Muscle of leg (tissue), 16 donors: ENCODE measurements at places on chromosomes 2 and 18. TPM values are rescaled to one million over a fixed set of nuclear protein-coding genes. Genes with fewer than 3 reads are reported as not detected.

IFIH1 gene
- polyA plus RNA-seq, result 2.7 TPM

VPS54 gene
- 26.7 TPM for polyA plus RNA-seq

TEX44 gene
- polyA plus RNA-seq, result not detected

PLGLB2 gene
- 2.8 TPM for polyA plus RNA-seq

TMEM163 gene
- 2.2 TPM for polyA plus RNA-seq

GRCh38 chr2:95298486-95299111 lies 1.5 kb downstream of the KCNIP3 start:
- no peak for DNase-seq

GRCh38 chr2:47721296-47721695 lies 61.6 kb upstream of the MSH6 start:
- no peak for DNase-seq

DNA sequence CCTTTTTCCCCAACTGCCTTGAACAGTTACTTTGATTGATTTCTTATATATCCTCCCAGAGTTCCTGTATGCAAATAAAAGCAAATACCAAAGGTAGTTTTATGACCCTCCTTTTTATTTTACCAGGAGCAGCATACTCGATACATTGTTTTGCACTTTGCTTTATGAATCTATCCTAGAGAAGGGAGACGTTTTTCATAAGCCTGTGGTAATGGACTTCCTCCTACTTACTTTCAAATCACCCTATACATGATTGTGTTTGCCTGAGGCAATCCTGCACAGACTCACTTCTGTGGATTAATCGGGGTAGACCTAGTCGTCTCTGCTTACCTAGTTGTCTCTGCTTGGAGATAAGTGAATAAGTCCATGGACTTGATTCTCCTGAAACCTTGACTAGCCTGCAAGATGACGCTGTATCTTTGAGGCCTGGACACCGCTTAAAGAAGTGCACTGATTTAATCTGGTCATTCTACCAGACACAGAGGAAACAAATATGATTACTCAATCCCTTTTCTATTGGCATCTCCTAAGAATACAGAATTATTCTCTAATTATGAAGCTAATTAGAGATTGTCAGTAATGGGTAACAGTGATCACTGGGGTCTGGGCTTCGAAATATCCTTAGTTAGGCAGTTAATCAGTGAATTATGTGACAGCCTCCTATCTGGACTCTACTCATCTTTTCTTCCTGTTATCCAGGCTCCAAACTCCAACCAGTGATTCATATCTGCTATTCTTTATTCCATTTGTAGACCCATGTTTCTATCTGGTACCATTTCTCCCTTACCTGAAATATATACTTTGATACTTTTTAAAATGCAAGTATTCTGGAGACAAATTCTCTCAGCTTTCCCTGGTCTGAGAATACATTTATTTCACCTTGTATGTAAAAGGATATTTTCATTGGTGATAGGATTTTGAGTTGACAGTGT lies 447.4 kb upstream of the TRIB2 start:
- no peak for DNase-seq

- DNase-seq, result peak; percentile 85
These were observed 25.6 kb upstream of the PRLH start for GRCh38 chr2:237540823-237541222.

- DNase-seq, result no peak
These were observed 633.1 kb downstream of the ARHGAP15 start for GRCh38 chr2:143762176-143762928.

- peak; percentile 64 for DNase-seq
These were observed 231.4 kb downstream of the LRRTM1 start for GRCh38 chr2:80073134-80073561.
